H7 (cell line): ENCODE measurements at places on chromosomes 2 and 18.
A peak's percentile ranks its signal among the peaks of the same experiment; 100 is the strongest.

- no peak for DNase-seq
Measured at GRCh38 chr2:174924061-174924693, 81.0 kb downstream of the CHN1 start.

DNA sequence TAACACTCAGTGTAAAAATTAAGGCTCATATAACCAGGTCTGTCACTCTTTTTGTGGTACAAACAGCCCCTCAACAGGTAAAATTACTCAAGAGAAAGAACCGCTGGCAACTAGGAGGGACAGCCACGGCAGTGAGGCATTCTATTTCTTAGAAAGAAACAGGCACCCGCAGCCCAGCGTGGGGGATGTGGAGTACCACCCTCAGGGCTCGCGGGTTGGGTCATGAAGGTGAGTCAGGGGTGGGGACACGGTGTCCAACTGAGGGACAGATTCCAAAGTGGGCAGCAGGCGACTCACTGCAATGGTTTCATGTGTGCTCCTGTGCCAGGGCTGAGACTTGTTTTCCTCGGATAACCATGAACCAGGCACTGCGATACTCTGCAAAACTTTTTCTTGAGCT lies 129.4 kb downstream of the DTNB start:
- no peak for DNase-seq

GRCh38 chr2:102013206-102014040 lies 21.7 kb downstream of the IL1R2 start:
- no peak for DNase-seq

DNA sequence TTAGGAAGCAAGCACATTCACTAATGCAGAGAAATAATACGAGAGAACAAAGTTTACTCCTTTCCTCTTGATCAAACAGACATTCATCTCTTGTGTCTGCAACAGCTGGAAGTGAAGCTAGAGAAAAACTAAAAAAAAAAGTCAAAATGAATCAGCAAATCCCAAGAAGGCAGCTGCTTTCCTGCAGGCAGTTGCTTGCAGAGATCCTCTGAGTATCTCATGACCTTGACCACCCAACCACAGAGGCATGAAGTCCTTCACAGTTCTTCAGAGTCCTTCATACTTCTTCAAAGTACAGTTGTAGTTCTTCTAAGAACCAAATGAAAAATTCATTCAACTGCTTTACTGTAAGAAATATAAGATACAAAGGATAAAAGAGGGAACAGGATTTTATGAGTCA lies 97.2 kb upstream of the ACVR1C start:
- DNase-seq = no peak

- peak; percentile 13 for DNase-seq
Measured at GRCh38 chr2:174335254-174335987, 667 bp downstream of the SP9 start.

DNA sequence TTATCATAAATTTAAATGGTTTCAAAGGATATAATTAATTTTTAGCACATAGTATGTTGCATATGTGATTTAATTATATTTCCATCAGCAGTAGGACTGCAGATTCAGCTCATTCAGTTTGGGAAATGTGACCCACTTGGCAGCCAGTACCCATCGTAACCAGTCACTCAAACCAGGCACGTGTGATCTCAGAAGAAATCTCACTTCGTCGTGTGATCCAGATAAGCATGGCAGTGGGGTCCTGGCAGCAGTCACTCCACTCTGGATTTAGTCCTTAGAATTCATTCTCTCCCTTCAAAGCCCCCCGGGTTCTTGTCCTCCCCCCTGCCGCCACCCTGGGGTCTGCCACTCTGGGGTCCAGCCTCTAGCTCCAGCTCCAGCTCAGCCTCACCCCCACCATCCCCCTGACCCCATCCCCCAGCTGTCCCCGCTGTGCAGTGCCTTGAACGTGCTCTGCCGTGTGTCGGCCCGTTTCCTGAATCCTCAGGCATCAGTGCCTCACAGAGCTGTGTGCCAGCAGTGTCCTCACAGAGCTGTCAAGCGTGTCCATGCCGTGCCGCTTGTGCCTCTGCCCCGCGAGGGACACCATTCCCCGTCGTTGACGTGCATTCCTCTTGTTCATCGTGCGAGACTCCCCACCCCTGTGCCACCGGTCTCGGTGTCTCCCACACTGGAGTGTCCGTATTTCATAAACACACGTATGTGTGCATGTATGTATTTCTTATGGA lies 34.8 kb downstream of the TRAPPC12 start:
- DNase-seq = no peak
